Putamen (tissue), 1 donor: ENCODE measurements at places on chromosomes 6 and 20.

DNA sequence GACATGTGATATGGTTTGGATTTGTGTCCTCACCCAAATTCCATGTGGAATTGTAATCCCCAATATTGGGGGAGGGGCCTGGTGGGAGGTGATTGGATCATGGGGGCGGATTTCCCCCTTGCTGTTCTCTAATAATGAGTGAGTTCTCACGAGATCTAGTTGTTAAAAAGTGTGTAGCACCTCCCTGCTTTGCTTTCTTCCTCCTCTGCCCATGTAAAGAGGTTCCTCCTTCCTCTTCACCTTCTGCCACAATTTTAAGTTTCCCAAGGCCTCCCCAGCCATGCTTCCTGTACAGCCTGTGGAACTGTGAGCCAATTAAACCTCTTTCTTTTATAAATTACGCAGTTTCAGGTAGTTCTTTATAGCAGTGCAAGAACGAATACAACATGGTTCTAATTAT is 2.1 kb upstream of the ZNF451 start:
- DNase-seq: no peak

- no peak for DNase-seq
Observed at GRCh38 chr6:106422534-106422933, 62.0 kb downstream of the CRYBG1 start.

DNA sequence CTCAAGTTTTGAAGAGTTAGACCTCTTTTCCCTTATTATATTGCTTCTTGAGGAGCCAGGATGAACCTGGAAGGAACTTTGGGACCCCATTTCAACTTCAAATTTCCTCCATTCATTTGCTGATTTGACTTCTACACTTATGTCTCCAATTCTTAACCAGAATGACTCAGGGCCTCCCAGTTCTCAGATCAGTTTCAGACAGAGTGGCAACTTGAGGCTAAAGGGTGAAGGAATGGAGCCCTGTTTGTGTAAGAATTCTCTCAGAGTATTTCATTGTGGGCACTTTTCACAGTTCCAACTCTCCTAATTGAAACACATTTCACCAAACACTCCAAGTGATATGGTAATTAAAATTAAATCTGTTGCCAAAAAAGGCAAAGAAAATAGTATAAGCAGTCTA is 109.0 kb upstream of the FLRT3 start:
- no peak for DNase-seq

DNA sequence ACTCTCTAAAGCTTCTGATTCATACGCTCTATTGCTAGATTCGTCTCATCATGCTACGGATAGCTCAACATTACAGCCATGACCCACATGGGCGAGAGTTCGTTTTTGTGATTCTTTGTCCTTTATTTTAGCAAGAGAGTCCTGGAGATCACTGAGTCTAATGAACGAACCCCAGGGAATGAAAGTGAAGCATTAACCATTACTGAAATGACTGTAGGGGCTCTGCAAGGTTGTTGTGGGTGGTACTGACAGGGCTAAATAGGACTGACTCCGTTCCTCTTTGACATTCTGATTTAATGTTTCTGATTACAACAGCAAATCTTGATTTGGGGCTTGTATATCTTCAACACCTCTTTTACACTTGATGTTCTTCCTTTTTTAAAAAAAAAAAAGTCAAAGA is 13.7 kb upstream of the RTF2 start:
- no peak for DNase-seq

DNA sequence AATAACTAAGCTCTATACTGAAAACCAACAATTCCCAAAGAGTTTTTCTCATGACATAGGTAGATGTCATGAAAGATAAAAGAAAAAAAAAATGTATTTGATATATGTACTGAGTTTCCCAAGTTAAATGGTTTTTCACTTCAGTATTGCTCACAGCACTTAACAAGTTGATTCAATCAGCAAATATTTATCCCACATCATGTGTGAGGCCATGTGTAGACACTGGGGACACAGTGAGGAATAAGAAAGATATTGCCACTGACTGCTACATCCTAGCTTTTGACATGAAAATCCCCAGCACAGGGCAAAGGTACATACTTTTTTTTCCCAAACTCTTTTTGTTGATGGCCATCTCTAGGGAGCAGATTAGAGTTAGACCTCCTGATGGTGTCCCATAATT is 25.3 kb downstream of the SPTLC3 start:
- DNase-seq: no peak

DNA sequence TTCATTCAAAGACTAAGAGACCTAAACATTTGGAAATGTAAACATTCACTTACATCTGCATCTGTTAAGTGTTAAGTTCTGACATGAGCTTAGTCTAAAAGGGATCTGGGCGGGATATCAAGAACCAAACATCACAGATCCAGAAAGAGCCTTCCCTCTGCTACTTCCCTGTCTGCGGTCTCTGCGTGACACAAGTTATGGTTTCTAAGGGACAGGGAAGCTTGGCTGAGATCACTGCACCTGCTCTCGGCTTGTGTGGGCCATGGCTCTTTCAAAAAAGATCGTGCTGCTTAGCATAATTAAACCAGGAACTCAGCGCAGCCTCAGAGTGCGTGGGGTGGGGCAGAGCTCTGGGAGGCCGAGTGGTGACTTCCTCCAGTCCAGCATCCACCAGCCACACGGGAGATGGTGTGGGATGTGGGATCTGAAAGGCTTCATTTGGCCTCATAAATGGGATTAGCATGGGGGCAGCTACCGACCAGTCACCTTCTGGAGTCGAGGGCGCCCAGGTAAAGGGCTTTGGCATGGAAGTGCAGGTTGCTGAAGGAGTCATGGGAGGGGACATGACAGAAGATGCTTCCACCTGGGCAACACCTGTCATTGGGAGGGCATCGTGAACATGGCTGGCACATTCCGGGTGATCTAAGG is 16.7 kb upstream of the RAMACL start:
- no peak for DNase-seq

- no peak for DNase-seq
Observed at GRCh38 chr6:90387383-90387775, 90.7 kb upstream of the BACH2 start.

DNA sequence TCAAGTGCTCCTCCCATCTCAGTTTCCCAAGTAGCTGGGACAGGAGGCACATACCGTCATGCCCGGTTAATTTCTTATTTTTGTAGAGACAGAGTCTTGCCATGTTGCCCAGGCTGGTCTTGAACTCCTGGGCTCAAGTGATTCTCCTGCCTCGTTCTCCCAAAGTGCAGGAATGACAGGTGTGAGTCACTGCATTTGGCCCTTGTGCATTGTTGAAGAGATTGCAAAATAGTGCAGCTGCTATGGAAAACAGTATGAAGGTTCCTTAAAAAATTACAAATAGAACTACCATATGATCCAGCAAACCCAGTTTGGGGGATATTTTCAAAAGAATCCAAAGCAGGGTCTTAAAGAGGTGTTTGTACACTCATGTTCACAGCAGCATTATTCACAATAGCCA is 69.1 kb downstream of the GJA10 start:
- DNase-seq: no peak

DNA sequence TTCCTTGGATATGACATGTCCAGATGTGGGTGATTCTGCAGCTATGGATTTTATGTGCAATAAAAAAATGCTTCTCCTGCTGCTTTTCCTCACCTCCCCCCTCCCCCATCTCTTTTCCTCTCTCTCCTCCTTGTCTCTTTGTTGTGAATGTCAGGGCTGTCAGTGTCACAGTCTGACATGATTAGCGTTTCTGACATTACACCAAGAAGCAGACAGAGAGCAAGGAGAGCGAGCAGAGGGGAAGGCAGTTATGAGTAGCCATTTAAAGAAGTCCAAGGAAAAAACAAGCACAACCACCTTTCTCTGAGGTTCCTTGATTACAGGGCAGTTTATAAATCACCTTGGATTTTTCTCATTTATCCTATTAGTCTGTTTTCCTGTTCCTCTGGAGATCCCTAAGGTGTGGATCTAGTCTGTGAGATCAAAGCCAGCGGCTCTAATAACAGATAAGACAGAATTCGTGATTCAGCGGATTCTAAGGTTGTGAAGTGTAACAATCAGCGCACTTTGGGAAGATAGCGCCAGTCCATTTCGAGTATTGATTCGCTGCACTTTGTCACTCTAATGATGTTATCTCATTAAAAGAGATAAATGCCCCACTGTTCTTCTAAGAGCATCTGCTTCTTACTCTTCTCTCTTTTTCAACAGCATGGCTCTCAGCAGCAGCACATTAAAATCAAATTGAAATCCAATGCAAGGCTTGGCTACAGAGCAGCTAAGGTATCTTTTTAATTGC is 101.4 kb downstream of the BACH2 start:
- no peak for DNase-seq

DNA sequence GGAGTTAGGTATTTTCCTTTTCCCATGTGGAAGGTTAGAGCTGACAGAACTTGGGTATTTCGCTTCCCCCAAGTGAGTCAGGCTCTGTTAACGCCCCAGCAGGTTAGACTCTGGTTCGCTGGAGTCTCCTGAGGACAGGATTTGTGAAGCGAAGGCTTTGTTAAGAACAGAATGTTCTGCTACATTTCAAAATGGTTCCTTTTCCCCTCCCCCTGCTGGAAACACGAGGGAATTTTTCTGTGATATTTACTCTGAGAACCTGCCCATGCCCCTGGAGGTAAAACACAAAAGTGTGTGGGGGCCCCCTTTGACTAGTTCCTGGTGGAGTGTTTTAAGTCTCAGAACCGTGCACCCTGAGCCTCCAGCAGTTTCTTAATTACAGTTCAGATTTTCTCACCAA is 731.4 kb upstream of the CITED2 start:
- DNase-seq: no peak

GRCh38 chr6:63740709-63741108 is 105.1 kb downstream of the PHF3 start:
- DNase-seq: no peak

- no peak for DNase-seq
Observed at GRCh38 chr6:67802771-67803170, 832.3 kb upstream of the ADGRB3 start.

GRCh38 chr20:58795181-58795922 is 55.4 kb downstream of the GNAS-AS1 start:
- no peak for DNase-seq
